ENCODE measurements at places on chromosomes 2 and 18.

DNA sequence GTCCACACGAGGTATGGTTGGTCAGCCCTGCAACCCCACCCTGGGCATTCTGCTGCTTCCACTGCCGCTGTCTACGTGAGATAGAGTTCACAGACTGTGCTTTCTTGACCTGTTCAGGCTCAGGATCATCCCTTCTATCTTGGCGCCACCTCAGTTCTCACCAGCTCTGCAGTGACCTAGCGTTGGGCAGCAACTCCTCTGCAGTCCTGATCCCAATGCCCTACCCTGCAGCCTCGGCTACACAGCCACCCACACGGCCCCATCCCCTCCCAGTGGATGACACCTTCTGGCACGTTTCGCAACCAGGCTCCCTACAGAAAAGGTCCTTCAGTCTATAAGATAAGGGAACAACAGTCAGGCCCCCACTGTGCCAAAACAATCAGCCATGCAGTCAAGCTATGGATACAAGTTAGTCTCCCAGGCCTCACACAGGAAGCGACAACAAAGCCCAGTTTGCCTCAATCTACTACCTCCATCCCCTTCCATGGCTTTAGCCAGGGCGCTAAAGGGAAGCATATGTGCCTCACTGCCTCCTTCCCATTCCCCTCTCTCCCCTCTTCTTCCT lies 317.9 kb upstream of the PKDCC start:
- DNase-seq = no peak

DNA sequence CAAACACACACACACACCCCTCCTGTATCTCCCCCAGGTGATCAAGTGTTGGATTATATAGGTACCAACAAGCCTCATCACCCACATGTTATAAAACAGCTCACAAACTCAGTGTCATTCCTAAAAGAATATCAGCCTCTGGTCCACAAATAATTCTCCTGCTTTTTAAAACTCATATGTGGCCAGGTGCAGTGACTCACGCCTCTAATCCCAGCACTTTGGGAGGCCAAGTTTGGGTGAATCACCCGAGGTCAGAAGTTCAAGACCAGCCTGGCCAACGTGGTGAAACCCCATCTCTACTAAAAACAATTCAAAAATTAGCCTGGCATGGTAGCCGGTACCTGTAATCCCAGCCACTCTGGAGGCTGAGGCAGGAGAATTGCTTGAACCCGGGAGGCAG lies 87.8 kb downstream of the LRATD1 start:
- no peak for DNase-seq

- DNase-seq = no peak
These were observed 222.4 kb upstream of the RBBP8 start for GRCh38 chr18:22710673-22711191.

DNA sequence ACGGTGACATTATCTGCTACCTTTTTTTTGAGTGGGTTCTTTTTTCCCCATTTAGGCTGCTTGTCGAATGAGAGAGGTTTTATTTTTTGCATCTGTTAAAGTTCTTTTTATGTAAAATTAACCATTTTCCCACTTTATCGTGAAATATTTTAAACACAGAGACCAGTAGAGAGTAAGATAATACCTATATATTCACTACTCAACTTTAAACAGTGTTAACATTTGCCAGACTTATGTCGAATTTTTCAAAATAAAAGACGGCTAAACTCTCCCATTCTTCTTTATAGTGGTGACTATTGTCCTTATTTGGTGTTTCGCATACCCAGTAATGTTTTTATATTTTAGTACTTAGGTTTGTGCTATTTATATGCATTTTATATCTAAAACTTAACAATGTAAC lies 743 bp upstream of the PUS10 start:
- DNase-seq = no peak

- no peak for DNase-seq
These were observed 11.3 kb upstream of the DES start for GRCh38 chr2:219406861-219407230.

DNA sequence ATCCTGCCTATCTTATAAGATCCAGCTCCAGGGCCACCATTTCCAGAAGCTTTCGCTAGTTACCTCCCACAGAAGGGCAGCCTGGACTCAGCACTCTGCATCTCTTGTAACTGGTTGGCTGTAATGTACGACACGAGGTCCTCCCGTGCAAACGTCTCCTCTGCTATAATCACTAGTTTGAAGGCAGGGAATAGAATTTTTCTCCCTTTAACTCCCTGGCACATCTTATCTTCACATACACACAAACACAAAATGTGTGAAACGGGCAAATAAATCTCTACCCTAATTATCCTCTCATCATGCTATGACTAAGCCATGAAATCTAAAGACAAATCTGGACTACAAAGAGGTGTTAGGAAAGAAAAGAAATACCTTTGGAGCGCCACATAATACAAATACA lies 36.8 kb downstream of the RNU4ATAC start:
- no peak for DNase-seq

- DNase-seq = no peak
These were observed 140.2 kb downstream of the BCL11A start for GRCh38 chr2:60413069-60413813.

GRCh38 chr2:225182126-225182525 lies 139.9 kb upstream of the DOCK10 start:
- no peak for DNase-seq

DNA sequence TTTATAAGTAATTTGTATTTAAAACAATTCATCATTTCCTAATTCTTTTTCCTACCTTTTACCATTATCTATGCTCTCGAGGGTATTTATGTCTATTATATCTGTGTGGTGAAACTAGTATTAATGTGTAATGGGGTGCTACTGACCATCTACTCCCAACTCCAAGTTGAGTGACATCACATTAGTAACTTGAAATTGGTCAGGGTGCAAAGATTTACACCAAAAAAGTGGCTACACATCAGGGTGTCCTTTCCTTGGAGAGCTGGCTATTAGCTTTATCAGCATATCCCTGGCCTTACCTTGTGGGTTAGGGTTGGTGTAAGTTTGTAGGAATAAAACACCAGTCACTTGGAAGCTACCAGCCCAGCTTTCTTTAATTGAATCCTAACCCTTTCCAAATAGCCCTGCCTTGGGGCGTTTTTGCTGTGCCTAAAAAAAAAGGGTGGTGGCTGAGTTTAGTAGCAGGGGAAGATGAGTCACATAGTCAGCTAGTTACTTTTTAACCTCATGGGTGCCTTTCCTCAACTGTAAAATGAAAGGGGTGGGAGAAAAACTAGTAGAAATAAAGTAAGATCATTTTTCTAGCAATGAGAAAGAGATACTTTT lies 14.0 kb downstream of the ANXA4 start:
- DNase-seq = no peak

- DNase-seq = peak; percentile 99
These were observed 96.2 kb downstream of the CABLES1 start for GRCh38 chr18:23231340-23232021.

DNA sequence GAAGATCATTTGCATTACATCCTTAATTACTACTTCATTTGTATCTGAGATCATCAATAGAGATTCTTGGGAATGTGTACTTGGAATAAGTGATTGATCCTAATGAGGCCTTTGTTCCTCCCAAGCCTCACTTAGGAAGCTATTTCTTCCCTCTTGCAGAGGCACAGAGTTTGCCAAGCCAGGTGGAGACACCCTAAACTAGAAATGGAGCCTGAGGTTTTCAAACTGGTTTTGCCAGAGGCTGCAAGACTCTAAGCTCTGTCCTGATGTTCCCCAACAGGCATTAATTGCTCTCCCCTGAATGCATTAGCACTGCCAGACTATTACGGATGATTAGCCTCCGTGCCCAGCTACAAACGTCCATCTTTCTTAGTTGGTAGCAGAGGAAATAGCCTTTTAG lies 125.2 kb upstream of the LGALSL start:
- DNase-seq = no peak

GRCh38 chr2:113278742-113279139 lies at the start of gene PAX8:
PAX8 (minus strand) TSS chr2:113278921; CDS start chr2:113278394, 527 bp downstream.
- no peak for DNase-seq

- DNase-seq = no peak
These were observed 2.2 kb downstream of the STON1 start for GRCh38 chr2:48532174-48532573.

GRCh38 chr2:72963423-72964145 lies 46.3 kb downstream of the EMX1 start:
- no peak for DNase-seq

GRCh38 chr2:169933124-169933711 lies 106.0 kb downstream of the UBR3 start:
- no peak for DNase-seq

- DNase-seq = no peak
These were observed 91.5 kb upstream of the TMEFF2 start for GRCh38 chr2:192286093-192286701.

DNA sequence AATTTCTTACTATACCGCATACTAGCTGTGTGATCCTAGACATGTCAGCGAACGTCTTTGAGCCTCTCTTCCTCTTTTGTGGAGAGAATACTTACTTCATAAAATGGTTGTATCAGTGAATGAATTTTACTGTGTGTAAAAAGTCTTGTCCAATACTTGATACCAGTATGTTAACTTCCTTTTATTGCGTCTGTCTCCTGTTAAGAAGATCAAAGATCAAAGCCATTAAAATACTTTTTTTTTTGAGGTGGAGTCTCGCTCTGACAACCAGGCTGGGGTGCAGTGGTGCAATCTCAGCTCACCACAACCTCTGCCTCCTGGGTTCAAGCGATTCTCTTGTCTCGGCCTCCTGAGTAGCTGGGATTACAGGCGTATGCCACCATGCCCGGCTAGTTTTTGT lies 33.2 kb downstream of the ERLEC1 start:
- no peak for DNase-seq

GRCh38 chr18:11667578-11667977 lies 21.5 kb upstream of the GNAL start:
- no peak for DNase-seq

DNA sequence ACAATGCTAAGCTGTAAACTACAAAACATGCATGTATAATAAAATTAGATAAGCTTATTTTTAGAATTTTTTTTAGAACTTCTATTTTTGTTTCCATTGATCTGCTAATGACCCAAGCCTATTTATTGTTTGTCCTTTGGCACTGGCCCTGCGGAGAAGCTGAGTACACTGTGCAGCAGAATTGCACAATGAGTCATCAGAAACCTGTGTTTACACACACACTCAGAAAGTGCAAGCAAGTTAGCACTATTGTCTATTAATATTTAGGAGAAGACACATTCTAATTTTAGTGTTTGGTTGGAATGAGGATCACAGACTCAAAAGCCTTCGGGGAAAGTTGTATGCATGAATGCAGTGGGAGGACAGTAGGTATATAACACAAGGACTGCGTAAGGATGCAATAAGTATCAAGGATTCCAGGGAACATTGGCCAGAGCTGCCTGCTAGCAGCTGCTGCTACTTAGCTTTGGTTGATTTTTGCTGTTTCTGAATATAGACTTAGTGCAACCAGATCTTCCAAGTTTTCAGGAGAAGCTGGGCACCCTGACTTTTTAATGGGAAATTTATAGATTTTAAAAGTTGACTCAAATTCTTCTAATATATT lies 128.2 kb downstream of the KCNH7 start:
- DNase-seq = no peak

- DNase-seq = no peak
These were observed 16.5 kb downstream of the SMARCAL1 start for GRCh38 chr2:216428618-216429350.

DNA sequence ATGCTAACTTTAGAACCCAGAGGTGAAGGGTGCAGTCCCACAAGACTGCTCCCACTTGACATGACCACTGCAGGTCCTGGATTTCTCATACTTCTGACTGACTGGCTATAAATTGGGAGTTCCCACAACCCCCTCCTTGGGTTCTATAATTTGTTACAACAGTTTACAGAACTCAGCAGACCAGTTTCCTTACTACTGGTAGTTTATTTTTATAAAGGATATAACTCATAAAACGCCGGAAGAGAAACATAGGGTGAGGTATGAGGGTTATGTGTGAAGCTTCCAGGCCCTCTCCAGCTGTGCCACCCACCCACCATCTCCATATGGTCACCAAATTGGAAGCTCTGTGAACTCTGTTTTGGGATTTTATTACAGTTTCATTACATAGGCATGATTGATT lies 839.6 kb downstream of the TSN start:
- DNase-seq = no peak

DNA sequence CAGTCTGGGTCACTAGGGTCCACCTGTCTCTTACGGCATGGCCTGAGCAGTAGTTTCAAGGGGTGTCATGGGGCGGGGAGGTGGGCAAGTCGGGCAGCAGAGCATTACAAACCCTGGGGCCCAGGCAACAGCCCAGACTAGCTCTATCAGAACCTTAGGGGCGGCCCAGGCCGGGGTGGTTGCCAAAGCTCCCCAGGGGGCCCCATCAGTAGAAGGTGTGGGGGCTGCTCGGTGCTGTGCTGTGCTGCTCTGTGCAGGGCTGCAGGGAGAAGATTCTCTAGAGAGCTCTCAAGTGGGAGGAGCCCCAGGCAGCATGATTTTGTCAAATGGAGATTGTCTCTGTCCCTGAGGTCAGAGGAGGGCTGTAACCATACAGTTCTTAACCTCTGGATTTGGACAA lies 36.4 kb upstream of the SLC14A1 start:
- no peak for DNase-seq

GRCh38 chr2:239395524-239395923 lies 5.3 kb downstream of the HDAC4 start:
- no peak for DNase-seq

DNA sequence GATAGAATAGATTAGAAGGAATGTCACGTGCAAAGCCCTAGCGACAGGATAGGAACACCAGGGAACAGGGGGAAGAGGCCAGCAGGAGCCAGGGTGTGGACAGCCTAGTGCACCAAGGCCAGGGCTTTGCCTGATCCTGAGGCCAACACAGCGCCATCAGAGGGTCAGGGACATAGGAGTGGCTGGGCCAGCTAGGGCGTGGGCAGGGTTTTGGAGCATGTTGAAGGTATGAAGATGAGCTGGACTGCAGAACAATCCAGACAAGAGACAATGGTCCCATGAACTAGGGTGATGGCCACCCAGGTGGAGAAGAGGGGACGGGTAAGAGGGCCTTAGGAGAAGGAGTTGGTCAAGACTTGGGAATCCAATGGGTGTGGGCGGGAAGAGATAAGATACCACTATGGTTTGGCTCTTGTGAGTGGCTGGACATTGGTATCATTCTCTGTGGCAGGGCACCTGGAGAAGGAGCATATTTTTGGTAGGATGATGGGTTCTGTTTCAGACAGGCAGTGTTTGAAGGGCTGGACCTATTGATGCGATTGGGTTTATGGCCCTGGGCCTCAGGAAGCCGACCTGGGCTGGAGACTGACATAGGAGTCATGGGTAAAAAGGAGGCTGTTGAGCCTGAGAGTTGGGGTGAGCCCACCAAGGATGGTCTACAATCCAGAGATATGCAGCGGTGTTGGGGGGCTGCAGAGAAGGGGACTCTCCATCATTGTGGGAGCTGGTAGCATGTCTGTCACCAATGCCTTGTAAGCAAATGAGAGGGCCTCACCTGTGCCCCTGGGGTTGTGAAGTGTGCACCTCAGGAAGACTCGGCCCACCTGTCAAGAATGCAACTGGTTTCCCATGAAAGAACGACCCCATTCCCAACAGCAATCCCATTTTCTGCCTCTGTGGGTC lies 2.0 kb upstream of the HS1BP3 start:
- no peak for DNase-seq

- DNase-seq = no peak
These were observed 120.0 kb upstream of the FSIP2 start for GRCh38 chr2:185618625-185619024.

All from GM12878 (cell line).